Stimulated activated CD8-positive, alpha-beta memory T cell treated with anti-CD3 and anti-CD28 coated beads, Interleukin-15, amount 100 ng/mL, for 4 hours (primary cell): ENCODE measurements at places on chromosomes 16 and 17.

DNA sequence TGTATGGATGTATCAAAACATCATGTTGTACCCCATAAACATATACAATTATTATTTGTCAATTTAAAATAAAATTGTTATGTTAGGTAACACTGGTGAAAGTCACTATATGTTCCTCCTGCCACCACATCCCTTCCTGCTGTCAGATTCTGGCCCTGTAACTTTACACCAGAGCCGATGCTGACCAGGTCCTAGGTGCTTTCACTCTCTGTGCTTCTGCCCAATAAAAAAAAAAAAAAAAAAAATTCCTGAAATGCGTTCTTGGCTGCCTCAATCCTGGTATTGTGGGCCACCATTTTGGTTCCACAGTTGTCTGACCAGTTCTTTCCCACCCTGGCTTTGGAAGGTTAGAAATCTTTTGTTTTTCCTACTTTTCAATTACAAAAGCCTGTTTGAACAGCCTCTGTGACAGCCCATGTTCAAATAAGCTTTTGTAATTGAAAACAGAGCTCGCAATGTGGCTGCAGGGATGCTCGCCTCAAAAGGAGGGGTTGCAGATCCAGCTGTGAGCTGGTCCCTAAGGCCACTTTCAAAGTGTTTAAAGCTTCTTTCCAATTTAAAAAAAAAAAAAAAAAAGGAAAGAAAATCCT is 831.0 kb upstream of the EEF2KMT start:
- DNase-seq: no peak

GRCh38 chr17:50868140-50868438 is 1.9 kb upstream of the TOB1 start:
- no peak for DNase-seq

GRCh38 chr17:75555679-75556153 is 30.2 kb downstream of the LLGL2 start:
- no peak for DNase-seq

GRCh38 chr17:56812901-56813388 is 20.8 kb downstream of the C17orf67 start:
- no peak for DNase-seq

- DNase-seq: no peak
Observed at GRCh38 chr17:67994817-67995569, 1.3 kb downstream of the C17orf58 start.

DNA sequence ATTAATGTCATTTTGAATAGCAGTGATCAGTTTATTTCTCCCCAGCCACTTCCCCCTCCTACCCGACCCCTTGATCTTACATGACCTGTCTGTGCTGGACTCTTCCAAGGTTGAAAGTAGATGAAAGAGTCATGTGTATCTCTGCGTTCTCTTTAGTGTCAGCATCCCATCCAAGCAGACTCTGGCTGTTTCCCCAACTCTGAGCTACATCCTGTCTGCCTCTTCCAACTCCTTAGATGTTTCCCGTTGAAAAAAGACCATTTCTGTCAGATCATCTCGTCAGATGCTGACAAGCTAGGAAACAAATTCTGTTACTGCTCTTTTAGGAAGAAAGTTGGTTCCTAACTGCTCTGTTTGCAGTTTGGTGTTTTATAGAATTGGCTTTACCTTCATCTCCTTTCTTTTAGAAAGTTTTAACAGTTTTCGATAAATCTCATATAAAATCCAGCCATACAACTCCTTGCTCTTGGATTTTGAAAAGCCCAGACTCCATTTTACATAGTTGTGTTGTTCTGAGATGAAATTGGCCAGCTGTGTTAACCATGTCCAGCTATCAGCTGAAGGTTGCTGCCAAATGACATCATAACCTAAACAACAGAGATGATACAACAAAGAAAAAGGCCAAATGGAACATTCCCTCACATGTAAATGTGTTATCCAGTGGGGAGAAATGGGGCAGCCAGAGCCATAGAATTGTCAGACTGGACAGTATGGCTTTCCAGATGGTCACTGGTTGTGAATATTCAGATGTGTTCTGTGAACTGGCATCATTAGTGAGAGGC is 43.5 kb downstream of the CYB561 start:
- DNase-seq: no peak

GRCh38 chr16:68116256-68116867 is 31.2 kb downstream of the NFATC3 start:
- no peak for DNase-seq
